DND-41 (cell line): ENCODE measurements at places on chromosomes 6 and 20.
A peak's percentile ranks its signal among the peaks of the same experiment; 100 is the strongest.

DNA sequence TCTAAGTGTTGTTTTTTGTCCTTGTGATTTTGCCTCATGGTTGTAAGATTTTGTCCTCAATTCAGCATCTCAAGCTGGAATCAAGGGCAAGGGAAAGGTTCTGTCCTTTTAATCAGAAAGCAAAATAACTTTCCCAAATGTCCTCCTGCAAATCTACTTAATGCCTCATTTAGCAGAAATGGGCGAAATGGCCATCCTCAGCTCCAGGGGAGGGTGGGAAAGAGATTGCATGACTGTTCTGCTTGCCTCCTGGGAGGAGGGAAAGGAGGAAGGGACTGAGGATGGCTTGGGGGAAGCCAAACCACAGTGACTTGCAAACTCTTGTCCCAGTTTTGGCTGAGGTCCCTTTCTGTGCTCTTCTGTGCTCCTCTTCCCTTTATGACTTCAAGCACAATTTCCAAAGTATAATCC is 43.4 kb downstream of the TNFAIP3 start:
- no peak for DNase-seq

GRCh38 chr6:135062735-135063134 is 8.1 kb upstream of the HBS1L start:
- DNase-seq = no peak

GRCh38 chr6:10382728-10383330 is 32.0 kb downstream of the TFAP2A start:
- no peak for DNase-seq

GRCh38 chr6:434051-434705 is 42.6 kb downstream of the IRF4 start:
- no peak for DNase-seq

DNA sequence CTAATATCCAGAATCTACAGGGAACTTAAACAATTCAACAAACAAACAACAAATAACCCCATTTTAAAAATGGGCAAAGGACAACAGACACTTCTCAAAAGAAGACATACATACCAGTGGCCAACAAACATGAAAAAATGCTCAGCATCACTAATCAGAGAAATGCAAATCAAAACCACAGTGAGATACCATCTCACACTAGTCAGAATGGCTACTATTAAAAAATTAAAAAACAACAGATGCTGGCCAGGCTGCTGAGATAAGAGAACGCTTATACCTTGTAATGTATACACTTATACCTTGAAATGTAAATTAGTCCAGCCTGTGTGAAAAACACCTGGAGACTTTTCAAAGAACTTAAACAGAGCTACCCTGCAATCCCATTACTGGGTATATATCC is 166.8 kb downstream of the IBTK start:
- no peak for DNase-seq

DNA sequence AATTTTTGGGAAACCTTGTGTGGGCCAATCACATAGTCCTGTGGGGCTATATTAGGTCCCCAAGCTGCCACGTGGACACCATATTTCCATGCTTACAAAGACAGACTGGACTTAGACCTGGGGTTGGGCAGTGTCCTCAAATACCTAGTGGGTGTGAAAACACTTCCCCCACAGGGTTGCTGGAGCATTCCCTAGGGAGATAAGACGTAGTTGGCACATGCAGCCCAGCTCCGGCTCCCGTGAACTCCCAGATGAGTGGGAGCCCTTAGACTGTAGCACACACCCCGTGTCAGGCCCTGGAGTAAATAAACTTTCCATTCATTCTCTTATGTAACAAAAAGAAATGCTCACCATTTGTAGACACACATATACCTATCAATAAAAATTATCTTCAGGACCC is 14.2 kb downstream of the KCNG1 start:
- DNase-seq = no peak

- no peak for DNase-seq
These were observed 367.6 kb downstream of the THBS2 start for GRCh38 chr6:168885751-168886742.

GRCh38 chr6:111921103-111921502 is 47.9 kb upstream of the FYN start:
- peak; percentile 28 for DNase-seq

GRCh38 chr20:11092151-11092550 is 418.4 kb upstream of the JAG1 start:
- DNase-seq = no peak

- no peak for DNase-seq
These were observed 66.5 kb downstream of the MRPL14 start for GRCh38 chr6:44060612-44061374.

DNA sequence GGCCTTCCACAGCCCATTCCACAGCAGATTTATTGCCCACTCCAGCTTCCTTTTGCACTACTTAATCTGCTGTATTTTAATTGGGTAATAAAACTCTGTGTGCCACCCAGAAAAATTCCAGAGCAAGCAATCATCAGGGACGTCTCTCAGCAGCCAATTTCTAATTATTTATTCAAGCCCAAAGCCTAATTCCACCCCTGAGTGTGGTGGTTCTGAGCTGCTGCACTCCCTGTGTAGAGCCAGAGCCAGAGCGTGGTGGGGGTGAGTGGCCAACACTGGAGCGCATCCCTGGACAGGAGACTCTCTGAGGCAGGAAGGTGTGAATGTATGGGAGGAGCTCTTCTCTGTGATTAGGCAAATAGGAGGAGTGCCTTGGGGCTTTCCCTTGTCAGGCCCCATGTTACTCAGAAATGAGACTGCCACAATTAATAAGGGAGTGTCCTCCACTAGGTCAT is 66.1 kb downstream of the CD24 start:
- no peak for DNase-seq

- DNase-seq = no peak
These were observed 13.8 kb downstream of the RNF144B start for GRCh38 chr6:18400831-18401446.

- DNase-seq = no peak
These were observed 169.7 kb downstream of the EYA4 start for GRCh38 chr6:133410638-133411435.

GRCh38 chr20:1377341-1377871 is 15.4 kb downstream of the FKBP1A start:
- no peak for DNase-seq

DNA sequence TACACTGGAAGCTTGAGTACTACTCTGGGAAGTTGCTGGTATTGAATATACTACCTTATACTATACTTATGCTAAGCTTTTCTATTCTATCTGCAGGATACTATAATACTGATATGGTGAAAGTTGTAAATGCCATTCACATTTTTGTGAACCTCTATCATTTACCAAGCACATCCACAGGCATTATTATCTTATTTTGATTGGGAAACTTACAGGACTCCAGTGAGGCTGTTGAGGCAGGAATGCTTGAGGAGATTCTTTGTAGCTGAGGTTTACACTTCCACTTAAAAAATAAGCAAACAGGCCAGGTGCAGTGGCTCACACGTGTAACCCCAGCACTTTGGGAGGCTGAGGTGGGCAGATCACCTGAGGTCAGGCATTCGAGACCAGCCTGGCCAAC is 442.9 kb downstream of the QKI start:
- no peak for DNase-seq

DNA sequence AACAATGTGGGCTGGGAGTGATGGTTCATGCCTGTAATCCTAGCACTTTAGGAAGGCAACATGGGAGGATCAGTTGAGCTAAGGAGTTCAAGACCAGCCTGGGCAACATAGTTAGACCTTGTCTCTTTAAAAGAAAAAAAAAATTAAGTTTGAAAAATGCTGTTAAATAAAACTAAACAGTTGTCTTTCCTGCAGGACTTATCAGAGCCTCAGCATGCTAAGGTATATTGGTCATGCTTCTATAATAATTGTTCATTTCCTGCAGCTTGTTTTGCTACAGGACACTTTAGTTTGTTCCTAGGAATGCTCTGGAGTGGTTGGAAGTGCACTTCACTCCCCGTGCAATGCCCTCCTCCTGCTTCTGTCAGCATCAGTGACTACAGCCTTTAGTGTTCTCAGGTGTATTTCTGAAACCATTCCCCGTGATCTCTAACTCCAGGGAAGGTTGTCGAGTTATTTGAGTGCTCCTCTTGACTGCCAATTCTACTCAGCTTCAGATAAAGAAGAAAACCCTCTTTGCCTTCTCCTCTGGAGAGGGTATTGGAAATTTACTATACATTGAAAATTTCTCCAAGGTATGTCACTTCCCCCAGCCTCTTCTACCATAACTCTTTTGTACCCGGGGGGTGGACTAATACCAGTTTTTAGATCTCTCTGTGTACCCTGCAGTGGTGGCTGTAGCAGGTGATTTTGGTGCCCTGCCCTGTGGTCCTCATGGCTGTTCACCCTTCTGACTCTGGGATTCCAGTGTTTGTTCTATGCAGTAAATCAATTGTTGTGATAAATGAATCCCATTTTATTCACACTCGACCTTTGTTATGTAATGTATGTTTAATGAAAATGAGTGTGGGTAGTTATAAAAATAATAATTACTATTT is 33.8 kb downstream of the NHLRC1 start:
- DNase-seq = no peak

DNA sequence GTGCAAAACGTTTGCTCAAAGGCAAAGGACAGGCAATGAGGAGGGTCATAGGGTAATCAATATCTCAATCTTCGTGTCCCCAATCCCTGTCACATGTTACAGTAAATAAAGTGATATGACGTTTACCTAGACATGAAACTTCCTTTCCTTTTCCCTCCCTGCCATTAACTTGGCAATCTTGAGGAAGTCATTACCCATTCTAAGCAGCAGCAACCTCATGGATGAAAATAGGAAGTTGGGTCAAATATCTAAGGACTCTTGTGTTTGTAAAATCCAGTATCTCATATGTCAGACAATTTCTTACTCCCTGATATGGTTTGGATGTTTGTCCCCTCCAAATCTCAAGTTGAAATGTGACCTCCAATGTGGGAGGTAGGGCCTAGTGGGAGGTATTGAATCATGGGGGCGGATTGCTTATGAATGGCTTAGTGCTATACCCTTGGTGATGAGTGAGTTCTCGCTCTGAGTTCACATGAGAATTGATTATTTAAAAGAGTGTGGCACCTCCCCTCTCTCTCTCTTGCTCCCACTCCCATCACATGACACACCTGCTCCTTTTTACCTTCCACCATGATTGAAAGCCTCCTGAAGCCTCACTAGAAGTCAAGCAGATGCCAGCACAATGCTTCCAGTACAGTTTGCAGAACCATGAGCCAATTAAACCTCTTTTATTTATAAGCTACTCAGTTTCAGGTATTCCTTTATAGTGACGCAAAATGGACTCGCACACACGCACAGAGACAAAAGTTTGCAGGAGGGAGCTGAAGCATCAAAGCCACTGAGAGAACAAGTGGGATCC is 545.9 kb upstream of the JARID2 start:
- DNase-seq = no peak

DNA sequence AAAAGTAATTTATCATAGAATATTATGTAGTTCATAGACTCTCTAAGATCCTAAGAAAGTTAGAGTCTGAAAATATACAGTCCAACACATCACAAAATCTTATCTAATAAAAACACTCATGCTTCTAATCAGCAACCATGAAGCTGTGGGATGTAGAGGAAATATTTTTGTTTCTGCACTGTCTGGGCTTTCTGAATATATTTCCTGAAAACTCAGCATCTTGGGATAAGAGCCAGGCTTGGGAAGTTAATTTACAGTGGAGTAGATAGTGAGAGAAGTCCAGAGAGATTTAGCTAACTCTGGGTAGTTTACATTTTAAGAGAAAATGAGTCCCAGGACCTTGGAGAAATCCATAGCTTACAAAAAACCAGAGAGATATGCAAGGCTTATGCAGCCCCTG is 150.4 kb upstream of the BMP5 start:
- no peak for DNase-seq
